ENCODE measurements at places on chromosomes 7 and 10.
A peak's percentile ranks its signal among the peaks of the same experiment; 100 is the strongest.

GRCh38 chr10:118362103-118362502 is 20.0 kb upstream of the FAM204A start:
- no peak for DNase-seq

DNA sequence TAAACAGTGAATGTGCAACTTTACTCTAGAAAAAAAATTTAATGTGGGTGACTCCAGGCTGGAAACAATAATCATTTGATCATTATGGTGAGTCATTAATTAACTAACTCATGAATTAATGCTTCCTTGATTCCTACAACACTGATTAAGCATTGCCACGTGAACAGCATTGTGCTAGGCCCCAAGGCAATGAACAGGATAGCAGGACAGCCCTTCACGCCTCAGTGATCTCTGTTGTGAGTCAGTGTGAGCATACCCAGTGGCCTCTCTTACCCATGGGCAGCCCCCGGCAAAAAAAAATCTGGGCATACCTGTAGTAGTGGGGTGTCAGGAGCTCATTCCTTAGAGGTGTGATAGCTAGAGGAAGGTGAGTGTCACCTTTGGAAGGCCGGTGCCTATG is 76.0 kb downstream of the DENND2A start:
- DNase-seq: no peak

DNA sequence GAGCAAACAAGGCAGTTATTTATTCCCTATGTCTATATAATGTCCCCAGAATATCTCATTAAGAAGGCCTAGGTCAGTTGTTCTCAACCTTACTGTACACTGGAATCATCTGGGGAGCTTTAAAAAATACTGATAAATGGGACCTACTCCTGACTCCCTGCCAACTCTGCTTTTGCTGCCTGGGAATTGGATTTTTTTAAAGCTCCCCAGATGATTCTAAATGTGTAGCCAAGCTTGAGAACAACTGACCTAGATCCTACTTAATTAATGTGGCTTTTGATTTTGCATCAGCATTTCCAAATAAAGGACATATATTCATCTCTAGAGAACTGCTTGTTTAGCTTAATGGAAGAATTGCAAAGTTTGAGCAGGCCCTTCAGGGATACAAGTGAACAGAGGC is 91.7 kb upstream of the HPS1 start:
- DNase-seq: no peak

DNA sequence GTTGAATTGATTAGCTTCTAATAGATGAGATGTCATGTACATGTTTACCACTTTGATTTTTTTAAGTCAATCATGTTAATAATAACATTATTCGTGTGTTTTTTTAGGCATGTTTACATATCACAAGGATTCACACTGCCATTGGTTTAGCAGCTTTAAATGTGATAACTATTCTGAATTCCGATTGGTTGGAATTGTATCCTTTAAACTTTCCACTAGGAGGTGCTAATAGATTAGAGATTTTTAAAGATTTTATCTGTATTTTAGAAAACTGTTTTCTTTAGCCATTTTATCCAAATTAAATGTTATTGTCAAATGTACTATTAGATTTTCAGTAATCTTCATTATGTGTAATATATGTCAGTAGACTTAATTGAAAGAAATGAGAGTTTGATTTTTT is 83.2 kb downstream of the HECTD2 start:
- peak; percentile 23 for DNase-seq

DNA sequence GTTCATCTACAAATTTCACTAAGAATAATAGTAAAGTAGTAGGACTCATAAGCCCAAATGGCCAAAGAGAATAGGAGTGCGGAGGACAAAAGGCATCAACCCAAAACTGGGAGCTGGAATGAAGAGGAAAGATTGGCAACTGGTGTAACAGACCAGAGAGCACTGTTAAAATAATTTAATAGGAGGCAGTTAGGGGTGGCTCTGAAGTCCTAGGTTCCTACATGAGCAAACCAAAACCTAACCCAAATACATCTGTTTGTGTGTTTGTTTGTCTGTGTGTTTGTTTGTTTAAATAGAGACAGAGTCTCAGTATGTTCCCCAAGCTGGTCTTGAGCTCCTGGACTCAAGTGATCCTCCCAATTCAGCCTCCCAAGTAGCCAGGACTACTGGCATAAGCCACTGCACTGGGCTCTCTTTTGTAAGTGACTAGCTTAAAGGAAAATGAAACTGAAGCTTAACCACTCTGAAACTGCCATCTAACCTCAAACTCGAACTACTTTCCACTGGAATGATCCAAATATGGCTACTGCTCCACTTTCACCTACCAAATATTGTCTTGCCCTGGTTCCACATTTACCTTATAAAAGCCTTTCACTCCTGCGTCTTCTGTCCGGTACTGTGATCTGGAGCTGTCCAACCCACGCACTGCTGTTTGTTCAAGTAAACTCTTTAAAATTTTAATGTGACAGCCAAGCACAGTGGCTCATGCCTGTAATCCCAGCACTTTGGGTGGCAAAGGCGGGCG is 94.9 kb downstream of the AKR1D1 start:
- DNase-seq: no peak

DNA sequence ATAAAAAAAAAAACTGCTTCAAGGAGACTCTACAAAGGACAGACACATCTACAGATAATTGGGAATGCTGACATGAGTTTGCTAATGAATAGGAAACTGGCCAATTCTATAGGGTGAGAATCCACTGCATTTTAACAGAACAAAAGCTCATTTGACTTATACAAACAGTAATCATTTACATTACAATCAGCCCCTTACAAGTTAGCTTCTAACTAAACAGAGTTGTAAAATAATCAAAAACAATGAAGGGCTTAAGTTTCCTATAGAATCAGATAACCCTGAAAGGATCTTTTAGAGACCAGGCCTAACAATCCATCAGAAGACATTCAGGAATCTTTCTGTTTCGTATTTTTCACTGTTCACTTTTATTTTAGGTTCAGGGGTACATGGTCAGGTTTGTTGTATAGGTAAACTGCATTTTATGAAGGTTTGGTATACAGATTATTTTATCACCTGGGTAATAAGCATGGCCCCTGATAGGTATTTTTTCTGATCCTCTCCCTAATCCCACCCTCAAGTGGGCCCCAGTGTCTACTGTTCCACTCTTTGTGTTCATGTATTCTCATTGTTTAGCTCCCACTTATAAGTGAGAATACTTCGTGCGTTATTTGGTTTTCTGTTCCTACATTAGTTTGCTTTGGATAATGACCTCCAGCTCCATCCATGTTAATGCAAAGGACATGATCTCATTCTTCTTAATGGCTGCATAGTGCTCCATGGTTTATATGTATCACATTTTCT is 131.3 kb upstream of the NOBOX start:
- no peak for DNase-seq

- DNase-seq: no peak
Measured at GRCh38 chr7:2129323-2130095, 103.2 kb downstream of the MAD1L1 start.

GRCh38 chr10:1677307-1677939 is 59.9 kb downstream of the ADARB2 start:
- DNase-seq: no peak

DNA sequence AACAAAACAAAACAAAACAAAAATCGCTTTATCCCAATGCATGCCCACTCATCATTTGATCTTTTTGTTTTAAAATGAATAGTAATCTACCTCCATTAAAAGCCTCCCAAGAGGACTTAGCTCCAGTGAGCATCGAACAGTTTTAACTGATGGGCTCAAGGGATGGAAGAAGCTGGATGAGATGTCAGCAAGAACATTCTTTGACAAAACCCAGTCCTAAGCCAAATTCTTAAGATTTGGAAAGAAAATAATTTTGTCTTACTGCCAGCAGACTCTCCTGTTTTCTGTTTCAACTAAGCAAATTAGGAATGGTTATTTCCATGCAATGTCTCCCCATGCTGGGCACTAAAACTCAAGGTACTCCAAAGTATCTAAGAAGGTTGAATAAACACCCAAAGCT is 127.3 kb downstream of the RNLS start:
- DNase-seq: no peak

DNA sequence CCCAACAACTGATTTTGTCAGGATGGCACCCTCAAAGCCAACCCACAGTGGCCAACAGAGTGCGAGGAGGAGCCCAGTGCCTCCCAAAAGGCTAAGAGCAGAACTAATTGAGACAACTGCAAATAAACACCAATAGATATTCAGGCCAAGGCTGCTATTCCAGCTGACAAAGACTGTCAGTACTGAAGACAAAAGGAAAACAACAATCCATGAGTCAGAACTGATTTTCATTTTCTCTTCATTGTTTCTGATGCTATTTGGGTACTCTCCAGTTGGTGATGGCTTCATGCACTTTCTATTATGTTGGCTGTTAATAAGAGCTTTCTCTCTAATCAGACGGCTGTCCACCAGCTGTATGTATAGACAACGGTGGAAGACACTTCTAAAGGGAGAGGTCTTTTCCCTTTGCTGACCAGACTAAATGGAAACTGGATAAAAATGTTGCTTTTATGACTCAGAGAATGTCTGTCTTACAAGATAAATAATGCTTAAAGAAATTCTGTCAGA is 515.9 kb downstream of the PARD3 start:
- no peak for DNase-seq

- no peak for DNase-seq
Measured at GRCh38 chr10:121069061-121069850, 218.1 kb downstream of the WDR11 start.

DNA sequence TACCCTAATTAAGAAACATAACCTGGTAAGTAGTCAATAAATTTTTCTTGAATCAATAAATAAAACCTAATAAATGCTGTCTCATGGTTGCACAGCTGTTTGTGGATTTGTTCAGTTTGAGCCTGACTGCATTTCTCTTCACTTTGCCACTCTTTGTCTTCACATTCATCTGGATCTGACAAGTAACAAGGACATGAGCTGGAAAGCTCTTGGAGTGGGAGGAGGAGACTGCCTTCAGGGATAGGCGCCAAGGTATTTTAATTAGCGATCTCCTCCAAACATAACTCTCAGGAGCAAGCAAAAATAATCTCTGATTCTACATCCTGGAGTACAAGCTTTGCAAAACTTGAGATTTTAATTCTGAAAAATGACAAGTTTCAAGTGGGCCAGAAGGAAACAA is 251.0 kb downstream of the BMPER start:
- DNase-seq: no peak

GRCh38 chr10:131762789-131763696 is 137.8 kb upstream of the PPP2R2D start:
- DNase-seq: no peak

- peak; percentile 23 for DNase-seq
Measured at GRCh38 chr7:76515999-76516443, 5.7 kb downstream of the UPK3B start.

DNA sequence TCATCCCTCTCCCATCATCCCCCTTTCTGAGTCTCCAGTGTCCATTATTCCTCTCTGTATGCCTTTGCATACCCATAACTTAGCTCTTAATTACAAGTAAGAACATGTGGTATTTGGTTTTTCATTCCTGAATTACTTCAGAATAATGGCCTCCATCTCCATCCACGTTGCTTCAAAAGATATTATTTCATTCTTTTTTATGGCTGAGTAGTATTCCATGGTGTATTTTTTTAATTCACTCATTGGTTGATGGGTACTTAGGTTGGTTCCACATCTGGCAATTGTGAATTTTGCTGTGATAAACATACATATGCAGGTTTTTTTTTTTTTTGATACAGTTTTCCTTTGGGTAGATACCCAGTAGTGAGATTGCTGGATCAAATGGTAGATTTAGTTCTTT is 40.4 kb downstream of the CCSER2 start:
- no peak for DNase-seq

DNA sequence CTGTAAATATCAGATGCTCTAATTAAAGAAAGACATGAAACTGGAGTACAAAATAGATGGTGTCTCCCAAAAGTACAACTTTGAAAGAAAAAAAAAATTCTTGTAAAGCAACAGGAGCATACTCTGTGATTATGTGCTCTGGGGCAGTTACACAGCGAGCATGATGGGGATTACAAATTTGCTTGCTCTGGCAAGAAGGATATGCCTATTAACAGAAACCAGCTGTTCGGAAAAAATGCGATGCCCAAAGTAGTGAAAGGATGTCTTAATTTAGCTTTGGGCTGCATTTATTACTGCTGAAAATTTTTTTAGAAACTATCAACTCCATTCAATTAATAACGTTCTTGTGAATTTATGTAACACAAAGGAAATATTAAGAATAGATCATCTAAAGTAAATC is 256.9 kb upstream of the TPK1 start:
- no peak for DNase-seq

DNA sequence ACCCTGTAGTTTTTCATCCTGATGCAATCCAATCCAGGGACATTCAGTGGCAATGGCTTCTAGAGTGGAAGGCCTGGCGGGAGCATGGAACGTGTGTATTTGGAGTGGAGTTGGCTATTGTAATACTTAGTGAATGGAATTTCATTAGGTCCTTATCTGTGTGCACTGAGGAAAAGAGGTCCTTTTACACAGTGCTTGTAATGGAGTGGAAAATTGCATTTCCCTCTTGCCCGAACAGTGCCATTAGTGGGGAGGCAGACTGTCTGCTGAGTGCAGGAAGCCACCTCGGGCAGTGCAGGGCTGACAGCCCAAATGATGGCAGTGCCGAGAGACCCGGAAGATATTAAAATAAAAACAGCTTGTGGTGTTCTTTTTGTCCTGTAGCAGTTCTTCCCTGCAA is 786.6 kb downstream of the LRMDA start:
- no peak for DNase-seq

GRCh38 chr7:120981888-120982615 is 6.5 kb upstream of the CPED1 start:
- no peak for DNase-seq

DNA sequence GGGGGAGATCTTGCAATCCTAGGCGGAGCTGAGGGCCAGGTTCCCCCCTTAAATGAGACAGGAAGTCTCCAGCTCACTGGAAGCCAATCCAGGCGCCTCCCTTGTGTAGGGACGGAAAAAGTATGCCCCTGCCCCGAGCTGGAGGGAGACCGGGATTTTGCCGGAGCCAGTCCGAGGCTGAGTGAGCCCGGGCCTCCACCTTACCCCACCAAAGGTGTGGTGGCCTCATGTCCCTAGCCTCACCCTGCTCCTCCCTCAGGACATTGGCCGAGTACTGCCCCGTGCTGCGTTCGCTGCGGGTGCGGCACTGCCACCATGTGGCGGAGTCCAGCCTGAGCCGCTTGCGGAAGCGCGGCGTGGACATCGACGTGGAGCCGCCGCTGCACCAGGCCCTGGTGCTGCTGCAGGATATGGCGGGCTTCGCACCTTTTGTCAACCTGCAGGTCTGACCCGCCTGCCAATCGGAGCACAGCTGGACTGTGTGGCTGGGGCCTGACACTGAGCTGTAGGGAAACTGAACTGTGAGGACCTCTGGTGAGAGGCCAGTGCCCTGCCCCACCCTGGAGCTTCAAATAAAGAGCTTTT is 2.0 kb downstream of the FBXL15 start:
- no peak for DNase-seq

DNA sequence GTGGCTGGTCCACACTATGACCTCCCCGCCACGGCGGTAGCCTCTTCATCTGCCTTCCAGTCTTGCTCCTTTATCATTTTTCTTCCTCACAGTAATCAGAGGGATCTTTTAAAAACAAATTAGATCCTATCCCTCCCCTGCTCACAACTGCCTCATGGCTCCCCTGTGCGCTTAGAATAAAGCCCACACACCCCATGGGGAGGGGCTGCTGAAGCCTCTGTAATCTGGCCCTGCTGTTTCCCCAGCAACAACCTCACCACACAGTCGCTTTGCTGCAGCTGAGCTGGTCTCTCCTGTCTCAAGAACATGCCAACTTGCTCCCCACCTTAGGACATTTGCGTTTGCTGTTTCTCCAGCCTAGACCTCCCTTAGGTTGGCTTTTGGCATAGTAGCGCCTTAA is 41.0 kb downstream of the SP8 start:
- no peak for DNase-seq
